GDM1 (cell line): ENCODE measurements at places on chromosomes 5 and 9.

GRCh38 chr9:76357555-76357954, 36.7 kb downstream of the RFK start:
- no peak for DNase-seq

- no peak for DNase-seq
These were observed 86.5 kb downstream of the KLHL3 start for GRCh38 chr5:137649228-137649935.

DNA sequence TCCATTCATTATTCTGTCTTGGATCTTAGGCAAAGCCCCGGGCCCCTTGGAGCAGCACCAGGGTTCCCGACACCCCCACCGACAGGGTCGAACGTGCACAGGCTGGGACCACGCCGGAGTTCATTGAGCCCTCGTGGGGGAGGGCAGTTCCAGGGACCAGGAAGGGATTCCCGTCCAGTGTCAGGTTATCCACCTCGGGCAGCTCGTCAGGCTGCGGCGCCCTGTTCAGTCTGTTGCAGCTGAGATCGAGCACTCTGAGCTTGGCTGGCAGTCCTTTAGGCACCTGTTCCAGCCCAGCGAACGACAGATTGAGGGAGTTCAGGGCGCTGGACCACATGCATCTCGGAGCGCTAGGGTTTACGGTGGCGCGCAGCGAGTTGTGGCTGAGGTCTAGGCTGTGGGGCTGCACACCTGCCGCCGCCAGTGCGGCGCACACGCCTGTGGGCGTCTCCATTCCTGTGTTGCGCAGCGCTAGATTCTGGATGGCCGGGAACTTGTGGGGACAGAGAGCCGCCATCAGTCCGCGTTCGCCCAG, 1.1 kb downstream of the CD14 start:
- no peak for DNase-seq

DNA sequence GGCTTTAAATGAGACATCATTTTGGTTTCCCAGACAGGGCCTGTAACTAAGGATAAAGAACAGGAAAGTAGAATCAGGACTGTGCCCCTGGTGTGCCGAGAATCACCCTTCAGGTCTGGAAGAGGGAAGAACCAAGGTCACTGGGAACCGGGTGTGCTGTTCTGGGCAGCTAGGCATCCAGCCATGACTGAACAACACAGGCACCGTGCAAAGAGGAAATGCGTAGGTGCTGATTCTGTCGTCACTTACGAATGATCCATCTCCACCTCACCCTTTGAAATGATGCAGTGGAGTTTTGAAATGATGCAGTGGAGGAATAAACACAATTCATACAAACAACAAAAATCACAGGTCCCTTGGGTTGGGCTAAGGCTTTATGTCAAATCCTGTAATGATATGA, 64.4 kb downstream of the MAP1B start:
- no peak for DNase-seq

DNA sequence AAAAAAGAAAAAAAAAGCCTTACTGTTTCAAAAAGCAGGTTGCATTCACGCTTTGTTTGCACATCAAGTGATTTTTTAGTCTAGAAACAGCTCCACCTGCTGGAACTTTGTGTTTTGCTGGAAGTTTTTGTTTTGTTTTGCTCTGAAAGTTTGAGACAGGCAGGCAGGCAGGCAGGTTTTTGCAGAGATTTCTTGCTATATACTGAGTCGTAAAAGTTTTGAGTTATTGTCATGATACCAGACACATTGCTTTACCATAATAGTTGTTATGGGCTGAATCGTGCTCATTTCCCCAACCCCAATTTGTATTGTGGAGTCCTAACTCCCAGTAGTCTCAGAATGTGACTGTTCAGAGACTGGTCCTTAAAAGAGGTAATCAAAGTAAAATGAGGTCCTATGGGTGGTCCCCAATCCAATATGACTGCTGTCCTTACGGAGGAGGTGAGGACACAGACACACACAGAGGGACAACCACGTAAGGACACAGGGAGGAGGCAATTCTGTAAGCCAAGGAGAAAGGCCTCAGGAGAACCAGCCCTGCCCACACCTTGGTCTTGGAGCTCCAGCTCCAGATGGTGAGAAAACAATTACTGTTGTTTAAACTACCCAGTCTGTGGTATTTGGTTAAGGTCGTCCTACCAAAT, 20.9 kb downstream of the OR2Y1 start:
- no peak for DNase-seq

DNA sequence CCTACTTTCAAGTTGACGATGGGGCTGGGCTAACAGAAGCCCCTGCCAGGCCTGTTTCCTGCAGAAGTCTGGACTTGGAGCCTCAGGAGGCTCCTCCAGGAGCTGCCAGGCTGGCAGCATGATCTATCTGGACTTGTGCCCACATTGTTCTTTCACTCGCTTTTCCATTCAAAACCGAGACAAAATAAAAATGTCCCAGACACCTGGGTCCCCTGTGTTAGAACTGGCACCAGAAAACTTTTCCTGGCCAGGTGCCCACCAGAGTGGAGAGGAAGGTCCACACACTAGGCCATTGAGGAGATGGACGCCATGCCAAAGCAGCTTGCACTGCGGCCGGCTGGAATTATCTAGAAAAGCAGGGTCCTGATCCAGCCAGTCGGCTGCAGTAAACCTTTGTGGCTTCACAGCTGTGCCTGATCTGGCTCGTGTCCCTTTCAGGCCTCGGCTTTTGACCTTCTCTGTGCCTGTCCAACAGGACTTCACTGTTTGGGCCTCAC, 78.2 kb downstream of the GCNT1 start:
- DNase-seq = no peak

GRCh38 chr5:35212122-35212982, 17.9 kb downstream of the PRLR start:
- DNase-seq = no peak

- DNase-seq = no peak
These were observed 69.8 kb upstream of the RAI14 start for GRCh38 chr5:34586117-34586885.

DNA sequence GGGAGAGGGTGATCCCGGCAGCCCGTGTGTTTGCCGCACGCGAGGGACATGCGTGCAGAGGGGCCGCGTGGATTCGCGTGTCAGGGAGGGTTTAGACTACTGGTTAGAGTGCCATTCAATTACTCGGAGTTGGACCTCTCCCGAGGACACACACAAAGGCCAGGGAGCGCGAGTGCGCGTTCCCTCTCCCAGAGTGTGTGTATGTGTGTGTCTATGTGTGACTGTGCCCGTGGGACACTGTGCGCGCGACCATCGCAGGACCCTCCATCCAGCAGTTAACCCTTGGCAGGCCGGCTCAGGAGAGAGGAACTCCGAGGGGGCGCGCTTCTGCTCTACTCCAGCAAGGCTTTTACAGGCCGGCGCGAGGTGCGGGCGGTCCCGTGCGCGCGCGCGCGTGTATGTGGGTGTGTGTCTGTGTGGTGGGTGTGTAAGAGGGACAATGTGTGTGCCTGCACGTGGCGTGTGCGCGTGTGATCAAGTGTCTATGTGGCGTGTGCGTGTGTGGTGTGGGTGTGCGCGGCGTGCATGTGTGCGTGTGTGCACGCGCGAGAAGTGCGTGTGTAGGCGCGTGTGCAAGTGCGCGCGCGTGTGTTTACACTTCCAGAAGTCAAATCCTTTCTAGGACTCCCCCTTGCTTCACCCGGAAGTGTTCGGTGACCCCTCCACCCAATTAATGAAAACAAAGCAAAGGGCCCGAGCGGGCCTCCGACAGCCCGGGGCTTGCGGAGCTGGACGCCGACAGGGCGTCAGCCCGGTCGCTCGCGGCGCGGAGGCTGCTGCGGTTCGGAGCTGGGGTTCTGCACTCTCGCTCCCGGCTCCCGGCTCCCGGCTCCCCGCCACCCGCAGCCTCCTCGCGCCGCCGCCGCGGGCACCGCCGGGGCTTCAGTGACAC, 75.3 kb upstream of the TBCA start:
- DNase-seq = no peak

- no peak for DNase-seq
These were observed 151.9 kb downstream of the EBF1 start for GRCh38 chr5:158947846-158948245.

DNA sequence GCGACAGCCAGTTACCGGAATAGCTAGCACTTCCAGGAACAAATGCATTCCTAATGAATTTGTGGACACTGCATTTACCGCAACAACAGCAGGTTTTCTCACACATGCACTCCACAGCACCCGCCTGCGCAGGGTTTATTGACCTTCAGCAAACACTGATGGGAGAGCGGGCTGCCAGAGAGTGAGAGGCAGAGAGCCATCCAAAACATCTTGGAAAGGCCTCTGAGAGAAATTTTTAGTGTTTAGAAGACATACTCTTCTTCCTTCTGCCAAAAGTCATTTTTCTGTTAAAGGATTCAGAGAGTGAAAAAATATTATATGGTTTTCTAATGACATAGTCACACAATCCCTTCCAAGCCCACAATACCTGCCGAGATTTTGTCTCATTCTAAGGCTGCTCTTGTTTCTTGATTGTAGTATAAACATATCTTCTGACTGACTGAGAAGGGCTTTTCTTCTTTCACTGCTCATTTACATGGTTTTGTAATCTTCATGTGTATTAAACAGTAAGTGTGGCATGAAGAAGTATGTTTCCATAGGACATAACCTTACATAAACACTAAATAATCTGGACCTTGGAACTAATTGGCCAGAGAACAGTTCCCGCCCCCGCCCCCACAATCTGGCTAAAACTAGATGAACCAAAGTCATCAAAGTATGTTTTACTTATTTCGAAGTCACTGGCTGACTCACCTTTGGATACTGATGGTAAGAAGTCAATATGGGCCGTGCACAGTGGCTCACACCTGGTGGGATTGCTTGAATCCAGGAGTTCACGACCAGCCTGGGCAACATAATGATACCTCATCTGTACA, 432.5 kb upstream of the MEF2C start:
- no peak for DNase-seq

GRCh38 chr5:87845734-87846133, 422.9 kb downstream of the TMEM161B start:
- no peak for DNase-seq

- DNase-seq = no peak
These were observed 167.7 kb downstream of the AOPEP start for GRCh38 chr9:94894094-94894699.
